ENCODE measurements at places on chromosomes 16 and 17. TPM values are rescaled to one million over a fixed set of nuclear protein-coding genes. Genes with fewer than 3 reads are reported as not detected.

SOST gene
- total RNA-seq: not detected

CLEC10A gene
- not detected for total RNA-seq

SLC35G6 gene
- total RNA-seq: not detected

DRC3 gene
- total RNA-seq: 2.0 TPM

FBXW10 gene
- total RNA-seq: 0.50 TPM

CES5A gene
- not detected for total RNA-seq

MPV17L gene
- total RNA-seq: 10.0 TPM

NPIPA5 gene
- 18.3 TPM for total RNA-seq

MYH8 gene
- total RNA-seq: not detected

NPW gene
- total RNA-seq: 1.5 TPM

ATP1B2 gene
- not detected for total RNA-seq

CHP2 gene
- total RNA-seq: not detected

Data from Calu3 (cell line).